ENCODE measurements at places on chromosomes 12 and 14. TPM values are rescaled to one million over a fixed set of nuclear protein-coding genes. Genes with fewer than 3 reads are reported as not detected.

The GPR84 gene
- not detected for total RNA-seq

The TAS2R10 gene
- total RNA-seq, result 0.53 TPM

The CLEC7A gene
- not detected for total RNA-seq

The ITPK1 gene
- 19.9 TPM for total RNA-seq

The SLC5A8 gene
- total RNA-seq, result not detected

The WASHC4 gene
- 45.0 TPM for total RNA-seq

The POTEM gene
- not detected for total RNA-seq

The FAM90A1 gene
- total RNA-seq, result 0.35 TPM

The CHGA gene
- total RNA-seq, result 0.59 TPM

The TCTN2 gene
- 4.7 TPM for total RNA-seq

The CNIH1 gene
- total RNA-seq, result 76.3 TPM

The HPD gene
- total RNA-seq, result 1.1 TPM

The SRGAP1 gene
- total RNA-seq, result 2.6 TPM
